ENCODE measurements at places on chromosomes 6 and 20. TPM values are rescaled to one million over a fixed set of nuclear protein-coding genes. Genes with fewer than 3 reads are reported as not detected.

GRCh38 chr6:146870760-146871159 is 272.0 kb downstream of the ADGB start:
- DNase-seq: no peak
- H3K4me3 ChIP-seq: no peak overlapping the region
- no peaks in the 10 kb centered on the region for H3K36me3 ChIP-seq
- H3K27me3 ChIP-seq: no peaks in the 10 kb centered on the region
- H3K27ac ChIP-seq: no peak overlapping the region

DNA sequence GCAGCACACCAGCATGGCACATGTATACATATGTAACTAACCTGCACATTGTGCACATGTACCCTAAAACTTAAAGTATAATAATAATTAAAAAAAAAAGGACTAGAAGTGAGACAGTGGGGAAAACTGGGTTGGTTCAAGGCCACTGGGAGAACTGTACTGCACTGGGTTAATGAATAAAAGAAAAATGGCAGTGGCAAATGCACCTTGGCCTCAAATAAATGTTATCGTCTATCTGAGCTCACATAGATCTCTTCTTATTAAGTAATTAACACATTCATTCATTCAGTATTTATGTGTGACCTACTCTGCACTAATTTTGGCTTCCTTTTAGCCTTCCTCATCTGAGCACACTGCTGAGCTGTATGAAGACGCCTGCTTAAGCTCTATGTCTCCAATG is 17.5 kb downstream of the CITED2 start:
- no peak overlapping the region for H3K4me3 ChIP-seq
- H3K27me3 ChIP-seq: no peaks in the 10 kb centered on the region
- H3K27ac ChIP-seq: no peak overlapping the region
- no peaks in the 10 kb centered on the region for H3K36me3 ChIP-seq
- H3K4me1 ChIP-seq: no peaks in the 10 kb centered on the region

DNA sequence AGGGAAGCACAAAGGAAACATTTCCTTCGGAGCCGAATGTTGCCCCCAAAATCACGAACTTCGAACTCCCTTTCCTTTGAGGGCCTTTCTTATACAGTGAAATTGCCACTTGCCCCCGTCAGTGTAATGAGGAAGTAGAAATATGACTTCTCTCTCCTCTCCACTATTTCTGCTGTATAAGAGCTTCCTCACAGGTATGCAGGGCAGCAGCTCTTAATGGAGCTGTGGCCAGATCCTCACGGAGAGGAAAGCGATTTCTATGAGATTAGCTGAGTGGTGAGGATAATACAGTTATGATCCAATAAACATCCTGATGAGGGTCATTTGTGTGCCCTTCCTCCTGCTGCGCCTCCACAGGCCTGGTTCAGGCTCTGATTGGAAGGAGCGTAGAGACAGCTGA is 10.8 kb upstream of the CPNE5 start:
- H3K36me3 ChIP-seq: peaks cover 3% of the 10 kb centered on the region
- no peaks in the 10 kb centered on the region for H3K27me3 ChIP-seq
- DNase-seq: no peak
- no peak overlapping the region for H3K4me3 ChIP-seq
- H3K4me1 ChIP-seq: peaks cover 29% of the 10 kb centered on the region

DNA sequence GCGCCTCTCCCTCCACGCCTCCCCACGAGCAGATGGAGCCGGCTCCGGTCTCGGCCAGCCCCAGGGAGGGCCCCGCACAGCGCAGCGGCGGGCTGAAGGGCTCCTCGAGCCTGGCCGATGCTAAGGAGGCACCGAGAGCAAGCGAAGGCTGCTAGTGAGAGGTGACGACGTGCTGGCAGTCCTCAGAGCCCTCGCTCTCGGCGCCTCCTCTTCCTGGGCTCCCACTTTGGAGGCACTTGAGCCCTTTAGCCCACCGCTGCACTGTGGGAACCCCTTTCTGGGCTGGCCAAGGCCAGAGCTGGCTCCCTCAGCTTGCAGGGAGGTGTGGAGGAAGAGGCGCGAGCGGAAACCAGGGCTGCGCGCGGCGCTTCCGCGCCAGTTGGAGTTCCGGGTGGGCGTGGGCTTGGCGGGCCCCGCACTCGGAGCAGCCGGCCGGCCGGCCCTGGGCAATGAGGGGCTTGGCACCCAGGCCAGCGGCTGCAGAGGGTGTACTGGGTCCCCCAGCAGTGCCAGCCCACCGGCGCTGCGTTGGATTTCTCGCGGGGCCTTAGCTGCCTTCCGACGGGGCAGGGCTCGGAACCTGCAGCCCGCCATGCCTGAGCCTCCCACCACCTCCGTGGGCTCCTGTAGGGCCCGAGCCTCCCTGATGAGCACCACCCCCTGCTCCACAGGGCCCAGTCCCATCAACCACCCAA is 2.5 kb upstream of the TMEM14C start:
- H3K4me1 ChIP-seq: peaks cover 26% of the 10 kb centered on the region
- peak; percentile 71 for DNase-seq
- peak overlapping the region; percentile 48 for H3K27ac ChIP-seq
- H3K36me3 ChIP-seq: no peaks in the 10 kb centered on the region
- peak overlapping the region; percentile 49 for H3K4me3 ChIP-seq

DNA sequence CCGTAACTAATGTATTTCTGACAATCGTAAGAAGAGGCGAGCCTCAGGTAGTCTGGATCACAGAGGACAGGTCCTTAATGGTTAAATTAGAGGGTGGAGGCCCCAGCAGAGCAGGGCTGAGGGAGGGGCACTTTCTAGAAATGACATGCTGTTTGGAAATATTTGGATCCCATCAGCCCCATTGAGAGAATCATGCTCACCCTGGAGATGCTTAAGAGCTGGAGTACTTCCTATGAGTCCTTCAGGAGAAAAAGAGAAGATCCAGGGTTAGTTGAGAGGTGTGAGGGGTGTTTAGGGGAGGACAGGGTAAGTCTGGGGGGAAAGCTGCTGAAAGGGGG is 123.0 kb downstream of the TCP11 start:
- peak overlapping the region; percentile 42 for H3K4me3 ChIP-seq
- DNase-seq: no peak

The RNF39 gene
- total RNA-seq: not detected

The MED23 gene
- total RNA-seq: 40.4 TPM

The TNF gene
- total RNA-seq: not detected

The CLPSL1 gene
- total RNA-seq: not detected
